ENCODE measurements at places on chromosomes 7 and 10.

GRCh38 chr10:122350893-122351292 lies 23.6 kb upstream of the PLEKHA1 start:
- DNase-seq, result no peak

GRCh38 chr10:29035721-29036120 lies 253.1 kb upstream of the LYZL1 start:
- no peak for DNase-seq

- DNase-seq, result no peak
Measured at GRCh38 chr7:65444899-65445823, 71.5 kb downstream of the ZNF92 start.

GRCh38 chr10:49089557-49090188 lies 25.6 kb downstream of the VSTM4 start:
- DNase-seq, result no peak

DNA sequence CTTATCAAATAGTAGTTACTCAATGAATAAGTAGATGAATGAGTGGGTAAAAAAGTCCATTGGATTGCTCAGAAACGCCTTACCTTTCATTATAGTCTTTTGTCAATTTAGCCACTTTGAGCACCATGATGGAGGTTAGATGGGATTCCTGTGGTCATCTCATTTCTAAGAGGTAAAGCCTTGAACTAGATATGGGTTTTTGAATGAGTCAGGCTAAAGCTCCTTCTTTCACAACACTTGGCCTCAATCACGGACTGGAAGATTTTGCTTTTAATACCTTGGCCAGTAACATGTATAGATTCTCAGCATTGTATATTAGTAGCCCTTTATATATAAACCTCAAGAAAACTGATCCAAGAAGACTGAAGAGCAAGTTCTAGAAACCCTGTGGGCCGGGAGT lies 99.7 kb upstream of the CCDC6 start:
- no peak for DNase-seq

DNA sequence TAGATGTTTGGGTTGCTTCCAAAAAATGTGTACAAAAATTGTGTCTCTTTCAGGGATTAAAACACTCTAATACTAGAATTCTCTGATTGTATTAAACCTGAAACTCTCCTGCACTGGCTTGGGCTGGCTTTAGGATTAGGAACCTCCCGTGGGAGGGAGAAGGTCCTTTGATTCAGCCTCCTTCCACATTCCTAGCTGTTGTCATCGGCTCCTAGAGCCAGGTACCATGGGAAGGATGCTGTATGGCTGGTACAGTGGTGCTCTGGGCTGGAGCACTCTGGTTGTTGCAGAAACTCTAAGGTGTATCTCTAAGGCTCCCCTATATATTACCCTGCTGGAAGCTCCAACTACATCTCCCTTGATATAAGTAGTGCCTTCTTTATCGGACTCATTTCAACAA lies 245.2 kb upstream of the FOXK1 start:
- DNase-seq, result no peak

- no peak for DNase-seq
Measured at GRCh38 chr10:71984809-71985388, 20.7 kb downstream of the CHST3 start.

DNA sequence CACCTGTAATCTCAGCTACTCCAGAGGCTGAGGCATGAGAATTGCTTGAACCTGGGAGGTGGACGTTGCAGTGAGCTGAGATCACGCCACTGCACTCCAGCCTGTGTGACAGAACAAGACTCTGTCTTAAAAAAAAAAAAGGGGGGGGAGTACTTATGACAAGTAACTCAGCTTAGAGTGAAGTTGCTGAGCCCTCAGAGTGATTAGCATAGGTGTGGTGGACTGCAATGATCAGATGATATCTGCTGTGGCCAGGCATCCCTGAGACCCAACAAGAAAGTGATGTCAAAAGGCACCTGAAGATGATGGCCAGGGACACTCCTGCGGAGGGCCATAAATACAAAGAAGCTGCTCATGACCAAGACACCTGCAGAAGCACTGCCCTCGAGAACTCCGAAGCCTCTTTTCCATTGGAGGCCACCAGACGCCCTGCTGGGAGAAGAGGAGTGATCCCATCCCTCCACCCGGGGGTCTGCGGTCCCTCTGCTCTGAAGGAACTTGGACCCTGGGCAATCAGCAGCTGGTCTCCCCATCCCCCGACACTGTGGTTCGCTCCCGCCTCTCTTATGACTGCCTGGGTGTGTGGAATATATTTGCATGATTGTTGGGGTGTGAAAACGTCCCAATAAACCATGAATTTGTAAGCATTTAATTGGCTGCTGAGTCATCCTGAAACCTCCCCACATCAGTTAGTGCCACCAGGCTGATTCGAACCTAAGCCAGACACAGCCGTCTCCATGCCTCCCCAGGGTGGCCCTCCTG lies 46.0 kb downstream of the RASGEF1A start:
- DNase-seq, result peak; percentile 2

- DNase-seq, result no peak
Measured at GRCh38 chr10:110355141-110355831, 50.6 kb upstream of the SMNDC1 start.

DNA sequence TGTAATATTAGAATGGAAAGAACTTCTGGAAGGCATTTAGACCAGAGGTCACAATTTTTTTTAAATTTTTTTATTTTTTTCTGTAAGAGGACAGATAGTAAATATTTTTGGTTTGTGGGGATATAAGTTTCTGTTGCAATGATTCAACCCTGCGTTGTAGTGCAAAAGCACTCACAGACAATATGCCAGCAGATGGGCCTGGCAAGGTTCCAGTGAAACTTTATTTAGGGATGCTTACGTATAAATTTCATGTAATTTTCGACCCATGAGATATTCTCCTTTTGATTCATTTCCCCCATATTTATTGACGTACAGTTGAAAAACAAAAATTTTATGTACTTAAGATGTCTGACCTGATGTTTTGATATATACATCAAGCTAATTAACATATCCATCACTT lies 72.8 kb upstream of the NMT2 start:
- no peak for DNase-seq

DNA sequence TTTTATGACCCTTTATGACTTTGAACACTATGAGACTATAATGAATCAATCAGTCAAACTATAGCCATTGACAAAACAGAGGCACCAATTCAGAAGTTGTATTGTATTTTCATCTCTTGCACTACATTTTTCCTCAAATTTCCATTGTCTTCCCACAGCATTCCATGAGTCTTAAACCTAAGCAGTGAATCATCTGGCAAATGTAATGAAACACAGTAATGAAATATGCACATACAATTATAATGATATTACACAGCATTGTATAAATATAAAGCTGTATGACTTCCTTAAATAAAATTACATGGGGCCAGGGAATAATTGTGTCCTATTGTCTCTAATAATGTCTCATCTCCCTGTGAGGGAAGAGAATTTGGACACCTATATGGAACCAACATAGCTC lies 45.0 kb downstream of the VWDE start:
- DNase-seq, result no peak

DNA sequence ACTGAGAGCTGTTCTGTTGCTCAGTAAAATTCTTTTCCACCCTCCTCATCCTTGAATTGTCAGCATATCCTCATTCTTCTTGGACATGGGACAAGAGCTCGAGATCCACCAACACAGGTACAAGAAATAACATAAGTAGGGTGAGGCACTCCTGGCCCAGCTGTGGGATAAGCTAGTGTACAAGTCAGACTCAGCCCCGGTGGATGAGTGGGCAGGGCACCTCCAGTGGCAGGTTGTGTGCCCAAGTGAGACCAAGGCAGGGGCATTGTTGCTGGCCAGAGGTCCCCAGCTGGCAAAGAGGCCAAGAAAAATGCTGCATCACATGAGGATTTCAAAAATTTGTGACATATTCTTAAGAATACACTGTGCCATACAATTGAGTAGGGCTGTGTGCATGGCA lies 402.0 kb upstream of the ZWINT start:
- no peak for DNase-seq

GRCh38 chr10:121713486-121713885 lies 115.2 kb upstream of the FGFR2 start:
- DNase-seq, result no peak

DNA sequence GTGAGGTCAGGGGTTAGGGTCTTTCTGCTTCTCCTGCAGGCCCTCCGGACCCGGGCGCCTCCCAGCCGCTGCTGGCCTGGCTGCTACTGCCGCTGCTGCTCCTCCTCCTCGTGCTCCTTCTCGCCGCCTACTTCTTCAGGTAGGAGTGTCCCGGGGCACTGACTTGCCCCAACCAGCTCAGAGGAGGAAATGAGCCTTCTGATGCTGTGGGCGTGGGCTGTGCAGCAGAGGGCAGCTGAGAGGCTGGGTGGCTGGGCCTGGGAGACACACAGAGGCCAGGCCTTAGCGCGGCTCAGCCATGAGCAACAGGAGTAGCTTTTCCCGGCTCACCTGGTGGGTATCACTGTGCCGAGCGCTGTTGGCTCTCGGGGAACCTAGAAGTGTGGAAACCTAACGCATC lies 78.9 kb downstream of the MKI67 start:
- DNase-seq, result peak; percentile 71
